Uterus (tissue), 4 donors: ENCODE measurements at places on chromosomes 1 and 21. TPM values are rescaled to one million over a fixed set of nuclear protein-coding genes. Genes with fewer than 3 reads are reported as not detected.

DNA sequence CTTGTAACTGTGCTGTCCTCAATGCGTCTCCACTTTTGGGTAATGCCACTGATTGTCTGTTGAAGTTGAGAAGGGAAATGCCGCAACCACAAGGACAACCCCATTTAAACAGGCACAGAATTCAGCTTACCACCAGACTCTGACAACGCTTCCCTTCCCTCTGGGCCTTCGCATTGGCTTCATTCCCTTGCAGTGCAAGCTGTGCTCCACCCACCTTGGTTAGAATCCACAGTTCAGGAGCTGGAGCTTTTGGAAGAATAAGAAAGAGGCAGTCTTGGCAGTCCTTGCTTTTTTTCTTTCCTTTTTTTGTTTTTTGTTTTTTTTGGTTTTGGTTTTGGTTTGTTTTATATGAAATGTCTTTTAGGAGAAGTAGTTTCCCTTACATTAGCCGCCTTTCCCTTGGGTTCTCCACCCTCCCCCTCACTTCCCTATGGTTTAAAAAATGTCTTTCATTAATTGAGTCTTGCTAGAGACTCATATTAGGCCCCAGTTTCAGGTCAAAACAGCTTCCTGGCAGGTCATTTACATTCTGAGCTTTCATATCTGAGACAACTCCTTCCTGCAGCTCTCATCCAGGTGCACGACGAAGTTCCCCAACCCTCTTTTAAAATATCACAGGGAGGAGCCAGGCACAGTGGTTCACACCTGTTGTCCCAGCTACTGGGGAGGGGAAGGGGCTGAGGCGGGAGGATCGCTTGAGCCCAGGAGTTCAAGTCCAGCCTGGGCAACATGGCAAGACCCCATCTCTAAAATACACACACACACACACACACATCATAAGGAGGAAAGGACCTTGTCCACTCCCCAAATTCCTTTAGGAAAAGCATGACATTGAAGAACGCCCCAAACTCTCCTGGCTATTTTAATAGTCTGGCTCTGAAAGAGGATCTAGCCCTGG, 20.7 kb upstream of the LAX1 start:
- no peaks in the 10 kb centered on the region for H3K36me3 ChIP-seq
- no peak overlapping the region for H3K4me3 ChIP-seq
- no peaks in the 10 kb centered on the region for H3K27me3 ChIP-seq
- H3K27ac ChIP-seq = peak overlapping the region; percentile 62
- H3K4me1 ChIP-seq = no peaks in the 10 kb centered on the region

DNA sequence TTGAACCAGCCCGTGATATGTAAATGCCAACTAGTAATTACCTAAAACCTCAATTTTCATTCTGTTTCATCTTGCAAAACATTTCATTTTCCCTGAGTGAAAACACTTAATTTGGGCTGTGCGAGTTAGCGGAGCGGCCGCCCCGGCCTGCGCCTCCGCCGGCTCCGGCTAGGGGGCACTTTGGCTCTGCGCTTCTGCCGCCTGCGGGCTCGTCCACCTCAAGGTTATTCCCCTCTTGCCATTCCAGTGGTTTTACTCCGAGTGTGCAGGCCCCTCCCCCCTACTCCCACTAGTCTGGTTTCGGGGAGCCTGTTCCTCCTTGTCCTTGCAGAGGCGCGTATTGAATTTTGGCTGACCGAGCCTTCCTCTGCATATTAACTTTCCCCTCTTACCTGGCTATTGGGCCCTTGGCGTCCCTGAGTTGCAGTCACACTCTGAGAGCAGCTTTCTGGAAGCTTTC, 55.6 kb downstream of the PEX14 start:
- H3K36me3 ChIP-seq = no peaks in the 10 kb centered on the region
- no peak for DNase-seq
- no peaks in the 10 kb centered on the region for H3K4me1 ChIP-seq
- H3K27me3 ChIP-seq = no peaks in the 10 kb centered on the region

DNA sequence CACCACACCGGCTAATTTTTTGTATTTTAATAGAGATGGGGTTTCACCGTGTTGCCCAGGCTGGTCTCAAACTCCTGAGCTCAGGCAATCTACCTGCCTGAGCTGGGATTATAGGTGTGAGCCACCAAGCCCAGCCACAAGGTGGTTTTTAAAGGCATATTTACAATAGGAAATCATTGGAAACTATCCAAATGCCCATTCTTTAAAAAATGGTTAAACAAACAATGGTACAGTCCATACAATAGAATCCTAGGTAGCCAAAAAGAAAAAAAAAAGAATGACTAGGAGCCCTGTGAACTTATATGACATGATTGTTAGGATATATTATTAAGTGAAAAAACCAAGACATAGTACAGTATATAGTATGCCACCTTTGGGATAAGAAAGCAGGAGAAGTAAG, 5.3 kb downstream of the ATP2B4 start:
- H3K27me3 ChIP-seq = no peaks in the 10 kb centered on the region
- H3K36me3 ChIP-seq = no peaks in the 10 kb centered on the region
- peaks cover 24% of the 10 kb centered on the region for H3K4me1 ChIP-seq
- H3K27ac ChIP-seq = peak overlapping the region; percentile 94
- peak overlapping the region; percentile 7 for H3K4me3 ChIP-seq
- DNase-seq = no peak

GRCh38 chr1:167197692-167198091, 23.0 kb upstream of the POU2F1 start:
- no peak overlapping the region for H3K27ac ChIP-seq
- H3K4me3 ChIP-seq = no peak overlapping the region
- DNase-seq = no peak
- H3K36me3 ChIP-seq = no peaks in the 10 kb centered on the region
- no peaks in the 10 kb centered on the region for H3K4me1 ChIP-seq

DNA sequence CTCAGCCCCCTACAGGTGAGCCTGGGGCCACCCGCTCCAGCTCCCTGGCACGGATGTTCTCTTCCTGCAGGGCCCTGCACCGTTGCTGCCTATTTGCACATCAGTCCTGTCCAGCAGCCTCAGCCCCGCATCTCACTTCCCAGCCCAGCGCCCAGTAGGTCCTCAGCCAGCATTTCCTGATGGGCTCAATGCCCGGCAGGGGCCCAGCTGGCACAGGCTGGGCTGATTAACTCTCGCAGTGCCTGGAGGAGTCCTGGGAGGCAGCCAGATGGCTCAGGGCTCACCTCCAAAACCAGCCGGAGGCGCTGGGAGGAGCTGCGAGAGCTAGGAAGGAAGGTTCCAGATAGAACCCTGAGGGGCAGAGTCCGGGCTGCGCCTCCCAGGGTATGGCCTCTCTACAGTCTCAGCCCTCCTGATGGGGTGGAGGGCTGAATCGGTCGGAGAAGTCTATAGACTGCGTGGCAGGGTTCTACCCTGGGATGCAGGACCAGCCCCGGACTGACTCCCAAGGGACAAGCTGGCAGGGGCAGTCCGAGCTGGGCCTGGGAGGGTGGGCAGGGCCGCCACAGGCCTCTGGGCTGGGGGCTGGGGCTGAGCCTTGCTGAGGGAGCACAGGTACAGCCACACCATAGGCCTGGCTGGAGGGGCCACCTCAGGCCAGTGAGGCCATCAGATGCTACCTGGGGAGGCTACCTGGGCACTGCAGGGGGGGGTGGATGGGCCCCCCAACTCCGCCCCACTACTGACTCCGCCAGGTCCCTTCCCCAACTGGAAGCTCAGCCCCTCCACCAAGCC, 19.2 kb upstream of the CLSTN1 start:
- no peaks in the 10 kb centered on the region for H3K36me3 ChIP-seq
- H3K4me3 ChIP-seq = no peak overlapping the region
- no peaks in the 10 kb centered on the region for H3K27me3 ChIP-seq
- no peak for DNase-seq
- H3K27ac ChIP-seq = no peak overlapping the region

- no peak for DNase-seq
- no peaks in the 10 kb centered on the region for H3K36me3 ChIP-seq
- no peaks in the 10 kb centered on the region for H3K27me3 ChIP-seq
- H3K4me1 ChIP-seq = no peaks in the 10 kb centered on the region
Observed at GRCh38 chr1:20423169-20423795, 62.7 kb downstream of the CAMK2N1 start.

DNA sequence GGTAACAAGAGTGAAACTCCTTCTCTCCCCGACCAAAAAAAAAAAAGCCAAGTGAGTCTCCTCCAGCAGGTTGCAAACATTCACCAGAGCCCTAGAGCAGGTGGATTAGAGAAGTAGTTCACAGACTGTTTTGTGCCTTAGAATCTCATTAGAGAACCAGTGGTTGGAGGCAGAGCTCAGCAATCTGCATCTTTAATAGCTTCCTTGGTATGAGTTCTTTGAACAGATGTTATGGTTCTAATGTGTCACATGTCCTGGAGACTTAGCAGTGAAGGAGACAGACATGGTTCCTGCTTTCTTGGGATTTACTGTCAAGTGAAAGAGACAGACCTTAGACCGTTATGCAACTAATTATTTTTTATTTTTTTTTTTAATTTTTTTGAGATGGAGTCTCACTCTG, 26.8 kb downstream of the SESN2 start:
- no peak overlapping the region for H3K27ac ChIP-seq
- no peak for DNase-seq
- H3K27me3 ChIP-seq = no peaks in the 10 kb centered on the region
- no peaks in the 10 kb centered on the region for H3K4me1 ChIP-seq
- H3K4me3 ChIP-seq = no peak overlapping the region

DNA sequence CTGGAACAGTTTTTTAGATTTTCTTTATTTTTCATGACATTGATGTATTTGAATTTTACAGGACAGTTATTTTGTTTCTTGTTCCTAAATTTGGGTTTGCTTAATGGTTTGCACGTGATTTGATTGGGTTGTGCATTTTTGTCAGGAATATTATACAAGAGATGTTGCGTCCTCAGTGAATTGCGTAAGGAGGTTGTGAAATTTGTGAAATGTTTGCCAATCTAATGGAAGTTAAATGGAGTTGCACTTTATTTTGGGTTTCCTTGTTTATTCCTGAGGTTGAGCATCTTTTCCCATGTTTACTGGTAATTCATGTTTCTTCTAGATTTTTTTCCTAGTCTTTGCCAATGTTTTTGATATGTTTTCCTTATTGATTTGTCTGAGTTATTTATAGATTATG, 19.9 kb downstream of the ZNF648 start:
- no peak overlapping the region for H3K27ac ChIP-seq
- H3K4me3 ChIP-seq = no peak overlapping the region
- DNase-seq = no peak

- H3K27ac ChIP-seq = no peak overlapping the region
- H3K36me3 ChIP-seq = no peaks in the 10 kb centered on the region
- no peaks in the 10 kb centered on the region for H3K27me3 ChIP-seq
- no peak overlapping the region for H3K4me3 ChIP-seq
Observed at GRCh38 chr1:170518185-170518834, 13.7 kb upstream of the GORAB start.

- H3K27ac ChIP-seq = no peak overlapping the region
- H3K27me3 ChIP-seq = no peaks in the 10 kb centered on the region
- no peaks in the 10 kb centered on the region for H3K4me1 ChIP-seq
- H3K4me3 ChIP-seq = no peak overlapping the region
Observed at GRCh38 chr1:69661686-69662085, 94.0 kb downstream of the LRRC7 start.

DNA sequence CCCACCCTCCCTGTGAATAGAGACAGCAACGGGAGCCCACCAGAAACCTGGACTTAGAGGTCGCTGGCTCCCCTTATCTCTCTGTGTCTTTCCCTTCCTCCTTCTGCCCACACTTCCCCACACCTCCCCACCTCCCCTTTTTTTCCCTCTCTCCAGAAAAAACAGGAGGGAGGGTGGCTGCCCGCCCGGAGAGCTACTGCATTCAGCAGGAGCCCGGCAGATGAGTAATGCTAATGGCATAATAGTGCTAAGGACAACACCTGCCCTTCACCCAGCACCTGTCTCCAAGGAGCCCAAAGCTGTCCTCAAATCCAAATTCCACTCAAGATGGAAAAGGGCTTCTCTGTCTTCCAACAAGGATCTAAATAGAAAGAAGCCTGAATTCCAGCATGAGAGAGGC, 11.4 kb upstream of the PRELP start:
- peak; percentile 72 for DNase-seq
- peak overlapping the region; percentile 95 for H3K27ac ChIP-seq
- peaks cover 29% of the 10 kb centered on the region for H3K4me1 ChIP-seq
- H3K36me3 ChIP-seq = no peaks in the 10 kb centered on the region
- no peak overlapping the region for H3K4me3 ChIP-seq
- H3K27me3 ChIP-seq = no peaks in the 10 kb centered on the region

DNA sequence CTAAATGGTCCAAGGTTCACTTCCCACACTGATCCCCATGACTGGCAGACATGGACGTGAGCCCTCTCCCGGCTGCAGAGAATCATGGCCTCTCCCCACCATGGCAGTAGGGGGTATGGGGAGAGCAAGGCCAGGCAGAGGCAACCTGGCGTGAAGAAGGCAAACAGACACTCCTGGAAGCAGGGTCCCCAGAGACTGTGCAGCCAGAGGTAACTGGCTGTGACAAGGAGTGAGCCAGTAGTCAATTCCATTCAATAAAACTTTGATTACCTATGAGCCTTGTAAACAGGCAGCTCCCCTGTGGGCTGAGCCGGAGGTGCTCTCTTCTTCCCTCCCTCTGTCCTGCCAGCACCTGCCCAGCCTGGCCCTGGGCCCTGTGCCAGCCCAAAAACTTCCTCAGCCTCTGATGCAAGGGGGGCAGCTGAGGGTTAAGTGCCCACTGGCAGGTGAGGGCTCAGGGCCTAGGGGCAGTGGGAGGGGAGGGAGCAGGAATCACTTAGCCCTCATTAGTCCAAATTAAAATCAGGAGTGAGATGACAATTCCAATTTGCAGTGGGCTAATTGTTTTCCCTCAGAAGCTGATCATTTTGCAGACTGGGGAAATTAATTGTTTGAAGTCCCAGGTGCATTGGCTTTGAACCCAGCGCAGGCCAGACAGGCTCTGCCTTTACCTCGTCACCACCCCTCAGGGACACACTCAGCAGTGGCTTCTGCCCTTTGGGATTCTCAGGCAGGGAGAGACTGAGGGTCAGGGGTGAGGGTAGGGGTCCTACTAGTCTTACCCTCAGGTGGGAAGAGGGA, 35.6 kb downstream of the LRRN2 start:
- H3K4me3 ChIP-seq = no peak overlapping the region
- no peak for DNase-seq
- no peaks in the 10 kb centered on the region for H3K27me3 ChIP-seq
- no peak overlapping the region for H3K27ac ChIP-seq
- H3K36me3 ChIP-seq = no peaks in the 10 kb centered on the region

- H3K4me1 ChIP-seq = no peaks in the 10 kb centered on the region
- H3K4me3 ChIP-seq = no peak overlapping the region
- no peaks in the 10 kb centered on the region for H3K36me3 ChIP-seq
- no peaks in the 10 kb centered on the region for H3K27me3 ChIP-seq
- no peak for DNase-seq
- H3K27ac ChIP-seq = no peak overlapping the region
Observed at GRCh38 chr1:53026254-53026653, 35.8 kb upstream of the PODN start.

DNA sequence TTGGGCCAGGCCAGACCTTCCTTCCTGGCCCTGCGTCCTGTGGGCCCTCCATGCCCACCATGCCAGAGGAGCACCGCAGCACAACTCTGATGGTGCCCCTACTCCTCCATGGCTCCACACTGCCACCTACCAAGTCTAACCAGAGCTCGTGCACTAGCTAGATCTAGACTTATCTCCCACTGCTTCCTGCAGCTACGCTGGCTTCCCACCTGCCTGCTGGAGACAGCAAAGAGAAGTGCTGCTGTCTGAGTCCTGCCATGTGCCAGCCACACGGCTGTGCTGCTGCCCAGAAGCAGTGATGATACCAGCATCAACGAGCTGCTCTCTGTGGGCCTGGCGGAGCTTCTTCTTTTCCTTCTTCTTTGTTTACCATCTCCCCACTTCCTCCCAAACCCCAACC, 4.5 kb downstream of the GUCA2B start:
- DNase-seq = no peak
- H3K36me3 ChIP-seq = no peaks in the 10 kb centered on the region
- H3K4me3 ChIP-seq = no peak overlapping the region
- H3K4me1 ChIP-seq = no peaks in the 10 kb centered on the region
- no peak overlapping the region for H3K27ac ChIP-seq

The TIPRL gene
- total RNA-seq = 21.5 TPM

The ELF3 gene
- 1.8 TPM for total RNA-seq

The NPPB gene
- total RNA-seq = not detected

The MMP23B gene
- 57.1 TPM for total RNA-seq

The KNCN gene
- not detected for total RNA-seq

The ZNF695 gene
- total RNA-seq = not detected
